ENCODE measurements at places on chromosomes 3 and 15. TPM values are rescaled to one million over a fixed set of nuclear protein-coding genes. Genes with fewer than 3 reads are reported as not detected.

Gene KNL1
- 5.1 TPM for total RNA-seq

Gene CAPN3
- total RNA-seq: 23.8 TPM

Gene BFSP2
- total RNA-seq: 1.3 TPM

Gene SKOR1
- total RNA-seq: 0.64 TPM

DNA sequence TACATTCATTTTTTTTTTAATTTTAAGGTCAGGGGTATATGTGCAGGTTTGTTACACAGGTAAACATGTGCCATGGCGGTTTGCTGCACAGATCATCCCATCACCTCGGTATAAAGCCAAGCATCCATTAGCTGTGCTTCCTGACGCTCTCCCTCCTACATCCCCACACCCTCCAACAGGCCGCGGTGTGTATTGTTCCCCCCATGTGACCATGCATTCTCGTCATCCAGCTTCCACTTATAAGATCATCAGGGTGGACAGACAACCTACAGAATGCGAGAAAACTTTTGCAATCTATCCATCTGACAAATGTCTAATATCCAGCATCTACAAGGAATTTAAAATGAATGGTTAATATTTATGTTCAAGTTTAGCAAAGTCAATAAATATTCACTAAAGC, 19.4 kb downstream of the ILDR1 start:
- H3K27ac ChIP-seq: peak overlapping the region; percentile 91
- H3K4me1 ChIP-seq: peaks cover 85% of the 10 kb centered on the region
- no peaks in the 10 kb centered on the region for H3K36me3 ChIP-seq
- H3K4me3 ChIP-seq: peak overlapping the region; percentile 66
- H3K27me3 ChIP-seq: no peaks in the 10 kb centered on the region
- no peak for DNase-seq

DNA sequence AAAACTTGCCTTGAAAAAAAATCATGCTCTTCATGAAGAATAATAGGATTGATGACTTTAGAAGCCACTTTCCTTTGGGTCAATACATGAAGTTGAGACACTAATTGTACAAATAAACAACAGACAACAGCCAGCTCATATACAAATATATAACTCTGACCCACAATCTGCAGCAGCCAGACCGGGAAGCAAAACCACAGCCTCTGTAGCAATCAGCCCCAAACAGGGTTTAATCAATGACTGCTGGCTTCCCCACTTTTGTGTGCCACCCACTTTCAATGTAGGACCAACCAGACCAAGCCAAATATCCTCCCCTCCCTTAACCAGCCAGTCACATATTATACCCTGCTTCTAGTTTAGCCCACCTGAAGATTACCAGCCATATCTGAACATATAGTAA, 39.0 kb downstream of the IFT57 start:
- H3K27ac ChIP-seq: peak overlapping the region; percentile 2
- H3K27me3 ChIP-seq: no peaks in the 10 kb centered on the region
- H3K36me3 ChIP-seq: peaks cover 61% of the 10 kb centered on the region

- no peaks in the 10 kb centered on the region for H3K36me3 ChIP-seq
- H3K27ac ChIP-seq: no peak overlapping the region
- H3K4me1 ChIP-seq: no peaks in the 10 kb centered on the region
- no peak for DNase-seq
- no peak overlapping the region for H3K4me3 ChIP-seq
- H3K27me3 ChIP-seq: no peaks in the 10 kb centered on the region
Measured at GRCh38 chr15:89629829-89630228, 25.4 kb downstream of the KIF7 start.

DNA sequence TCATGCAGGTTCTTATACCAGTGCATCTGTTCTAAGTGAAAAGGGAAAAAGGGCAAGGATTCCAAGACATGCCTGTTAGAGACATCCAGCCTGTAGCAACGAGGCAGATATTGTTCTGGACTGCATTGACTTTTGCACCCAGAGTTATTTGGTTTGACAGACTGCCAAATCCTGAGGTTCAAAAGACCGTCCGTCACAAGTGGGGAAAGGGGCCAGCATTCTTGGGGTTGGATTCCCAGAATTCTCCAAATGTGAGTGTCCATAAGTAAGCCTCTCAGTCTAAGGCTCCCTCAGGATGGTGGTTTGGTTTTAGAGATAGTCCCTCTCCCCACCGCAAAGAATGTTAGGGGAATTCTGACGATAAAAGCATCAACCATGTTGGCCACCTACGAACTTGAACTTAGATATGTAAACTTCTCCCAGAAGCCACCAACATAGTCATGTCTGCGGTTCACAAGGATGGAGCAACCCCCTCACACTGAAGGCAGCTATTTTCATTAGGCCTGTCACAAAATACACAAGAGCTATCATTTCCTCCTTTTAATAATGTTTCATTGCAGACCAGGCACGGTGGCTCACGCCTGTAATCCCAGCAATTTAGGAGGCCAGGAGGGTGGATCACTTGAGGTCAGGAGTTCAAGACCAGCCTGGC, 13.6 kb upstream of the LACTB start:
- H3K27me3 ChIP-seq: peaks cover 14% of the 10 kb centered on the region
- H3K27ac ChIP-seq: no peak overlapping the region
- H3K4me3 ChIP-seq: no peak overlapping the region
- no peaks in the 10 kb centered on the region for H3K4me1 ChIP-seq
- no peak for DNase-seq
- H3K36me3 ChIP-seq: no peaks in the 10 kb centered on the region

DNA sequence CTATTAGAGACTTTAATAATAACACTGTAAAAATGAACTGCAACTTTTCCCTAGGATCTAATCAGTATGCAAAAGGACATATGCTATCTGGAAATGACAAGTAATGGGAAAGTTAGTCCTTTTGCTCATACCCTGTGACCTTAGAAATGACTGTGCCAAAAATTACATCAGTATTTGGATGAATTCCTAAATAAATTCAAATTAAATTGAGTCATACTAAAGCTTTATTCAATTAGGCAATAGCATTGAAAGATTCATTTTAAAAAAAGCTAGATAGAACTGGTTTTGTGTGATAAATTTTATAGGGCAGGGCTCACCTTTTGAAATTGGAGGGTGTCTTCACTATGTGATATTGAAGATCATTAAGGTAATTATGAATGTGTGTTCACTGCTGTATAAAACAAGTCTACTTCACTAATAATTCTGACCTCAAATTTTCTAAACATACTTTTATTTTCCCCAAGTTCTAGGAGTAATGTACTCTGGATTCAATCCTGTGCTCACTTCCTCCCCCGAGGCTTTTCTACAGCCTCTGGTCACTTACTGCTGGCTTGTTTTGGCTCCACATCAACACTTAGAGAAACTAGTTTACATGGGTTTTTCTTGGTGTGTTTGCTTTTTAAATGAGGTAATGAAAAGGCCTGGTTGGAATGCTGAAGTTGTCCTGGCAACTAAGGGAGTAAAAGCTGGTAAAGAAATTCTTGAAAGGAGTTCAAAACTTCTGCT, 44.4 kb upstream of the SPTSSB start:
- no peak overlapping the region for H3K27ac ChIP-seq
- H3K4me1 ChIP-seq: no peaks in the 10 kb centered on the region
- H3K36me3 ChIP-seq: no peaks in the 10 kb centered on the region
- H3K4me3 ChIP-seq: no peak overlapping the region
- H3K27me3 ChIP-seq: peaks cover 8% of the 10 kb centered on the region

DNA sequence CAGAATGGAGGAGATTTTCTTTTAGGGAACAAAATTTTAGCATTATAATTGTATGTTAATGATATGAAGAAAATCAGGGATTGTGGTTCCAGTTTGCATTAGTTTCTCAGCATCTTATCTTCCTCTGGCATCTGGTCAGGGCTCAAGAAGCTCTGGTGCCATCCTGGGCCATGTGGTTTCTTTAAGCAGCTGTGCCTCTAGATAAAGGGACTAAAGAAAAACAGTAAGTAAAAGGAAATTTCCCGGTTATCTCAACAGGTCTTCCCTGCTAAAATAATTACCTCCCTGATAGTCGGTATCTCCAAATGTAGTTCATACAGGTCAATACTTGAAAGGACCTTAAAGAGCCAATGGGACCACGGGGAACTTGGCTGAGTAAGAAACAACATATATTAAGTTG, 375.1 kb upstream of the RBMS3 start:
- DNase-seq: no peak
- H3K4me3 ChIP-seq: no peak overlapping the region
- no peaks in the 10 kb centered on the region for H3K27me3 ChIP-seq
- no peaks in the 10 kb centered on the region for H3K36me3 ChIP-seq
- no peaks in the 10 kb centered on the region for H3K4me1 ChIP-seq

Measured in activated B cell treated with CpG ODN at 0.5 μM for 24 hours (primary cell).